ENCODE measurements at places on chromosomes 1 and 21.

DNA sequence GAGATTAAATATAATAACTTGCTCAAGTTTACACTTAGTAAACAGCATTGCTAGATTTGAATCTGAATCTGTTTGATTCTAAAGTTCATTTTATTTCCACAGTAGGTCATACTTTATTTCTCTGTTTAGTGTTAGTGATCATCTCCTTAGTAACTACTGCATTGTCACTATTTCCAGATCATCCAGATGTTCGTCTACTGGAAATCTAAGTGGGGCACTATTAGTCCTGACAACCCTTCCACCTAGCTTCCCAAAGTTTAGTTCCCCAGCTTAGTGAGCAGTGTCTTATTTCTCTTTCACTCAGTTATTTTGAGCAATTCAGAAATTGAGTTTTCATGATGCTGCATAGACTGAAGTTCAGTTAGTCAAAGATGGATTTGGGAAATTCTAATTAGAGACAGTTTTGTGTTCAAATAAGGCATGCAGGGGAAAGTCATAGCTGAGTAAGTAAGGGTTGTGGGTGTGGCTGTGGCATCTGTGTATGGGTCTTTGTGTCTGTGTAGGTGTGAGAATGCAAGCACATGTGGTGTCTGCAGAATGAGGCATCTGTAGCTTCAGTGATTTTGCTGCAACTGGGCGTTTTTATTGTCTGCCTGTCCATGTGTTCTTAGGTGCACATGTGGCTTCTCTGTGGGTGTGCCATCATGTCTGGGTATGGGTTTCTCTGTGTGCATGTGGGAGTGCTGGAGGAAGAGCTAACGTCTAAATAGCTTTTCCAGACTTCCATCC, 107.3 kb downstream of the NTMT2 start:
- H3K4me3 ChIP-seq = no peak overlapping the region
- H3K4me1 ChIP-seq = no peaks in the 10 kb centered on the region
- H3K27me3 ChIP-seq = peaks cover 4% of the 10 kb centered on the region
- peaks cover 8% of the 10 kb centered on the region for H3K36me3 ChIP-seq
- no peak for DNase-seq
- H3K27ac ChIP-seq = no peak overlapping the region

- no peaks in the 10 kb centered on the region for H3K4me1 ChIP-seq
- peaks cover 3% of the 10 kb centered on the region for H3K36me3 ChIP-seq
- no peak overlapping the region for H3K4me3 ChIP-seq
- DNase-seq = no peak
Measured at GRCh38 chr1:215731699-215732098, 164.6 kb downstream of the KCTD3 start.

GRCh38 chr1:232590744-232591082, 39.2 kb downstream of the SIPA1L2 start:
- peak overlapping the region; percentile 96 for H3K27ac ChIP-seq
- H3K4me3 ChIP-seq = no peak overlapping the region
- DNase-seq = no peak
- H3K4me1 ChIP-seq = peaks cover 88% of the 10 kb centered on the region
- H3K36me3 ChIP-seq = peaks cover 27% of the 10 kb centered on the region
- peaks cover 17% of the 10 kb centered on the region for H3K27me3 ChIP-seq

GRCh38 chr1:207935166-207935583, 24.2 kb upstream of the CD34 start:
- H3K27ac ChIP-seq = no peak overlapping the region
- H3K27me3 ChIP-seq = no peaks in the 10 kb centered on the region
- H3K36me3 ChIP-seq = peaks cover 4% of the 10 kb centered on the region
- H3K4me1 ChIP-seq = peaks cover 17% of the 10 kb centered on the region
- no peak for DNase-seq
- H3K4me3 ChIP-seq = no peak overlapping the region

DNA sequence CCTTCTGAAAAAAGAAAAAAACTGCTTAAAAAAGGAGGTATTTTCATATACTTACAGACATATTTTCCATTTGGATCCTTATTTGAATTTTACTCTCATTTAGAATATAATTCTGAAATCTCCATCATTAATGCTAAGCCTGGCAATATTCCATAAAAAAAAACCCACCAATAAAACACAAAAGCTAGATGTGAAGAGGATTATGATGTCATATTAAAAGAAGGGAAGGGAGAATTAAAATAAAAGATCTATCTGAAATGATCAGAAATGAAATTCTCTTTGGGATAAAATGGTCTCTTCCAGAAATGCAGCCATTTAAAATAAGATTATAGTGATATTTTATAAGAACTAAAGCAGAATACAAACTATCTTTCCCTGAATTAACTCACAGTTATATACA, 206.7 kb upstream of the CAMK1G start:
- H3K36me3 ChIP-seq = no peaks in the 10 kb centered on the region
- H3K27me3 ChIP-seq = no peaks in the 10 kb centered on the region
- H3K4me1 ChIP-seq = peaks cover 17% of the 10 kb centered on the region
- DNase-seq = no peak
- H3K27ac ChIP-seq = no peak overlapping the region
- no peak overlapping the region for H3K4me3 ChIP-seq

- no peak for DNase-seq
- H3K27me3 ChIP-seq = no peaks in the 10 kb centered on the region
- H3K36me3 ChIP-seq = no peaks in the 10 kb centered on the region
Measured at GRCh38 chr1:101437800-101438199, 201.0 kb downstream of the S1PR1 start.

DNA sequence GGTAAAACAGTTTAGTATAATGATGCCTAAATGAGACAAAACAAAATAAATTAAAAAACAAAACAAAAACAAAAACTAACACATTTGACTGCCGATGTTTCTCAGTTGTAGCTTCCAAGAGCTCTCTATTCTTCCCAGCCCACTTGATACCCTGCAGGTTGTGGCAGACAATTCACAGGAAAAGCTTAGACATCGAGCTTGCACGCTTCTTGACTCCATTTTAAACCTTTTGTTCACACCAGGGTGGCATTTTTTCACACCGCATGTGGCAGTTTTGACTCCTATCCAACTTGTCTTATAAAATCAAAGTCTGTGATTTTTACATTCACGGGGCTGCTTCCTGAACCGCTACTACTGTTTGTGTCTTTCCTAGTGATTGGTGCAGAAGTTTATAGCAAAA, 575.9 kb downstream of the USP25 start:
- H3K4me1 ChIP-seq = peaks cover 5% of the 10 kb centered on the region
- H3K27ac ChIP-seq = no peak overlapping the region
- DNase-seq = no peak
- H3K4me3 ChIP-seq = no peak overlapping the region
- no peaks in the 10 kb centered on the region for H3K27me3 ChIP-seq

DNA sequence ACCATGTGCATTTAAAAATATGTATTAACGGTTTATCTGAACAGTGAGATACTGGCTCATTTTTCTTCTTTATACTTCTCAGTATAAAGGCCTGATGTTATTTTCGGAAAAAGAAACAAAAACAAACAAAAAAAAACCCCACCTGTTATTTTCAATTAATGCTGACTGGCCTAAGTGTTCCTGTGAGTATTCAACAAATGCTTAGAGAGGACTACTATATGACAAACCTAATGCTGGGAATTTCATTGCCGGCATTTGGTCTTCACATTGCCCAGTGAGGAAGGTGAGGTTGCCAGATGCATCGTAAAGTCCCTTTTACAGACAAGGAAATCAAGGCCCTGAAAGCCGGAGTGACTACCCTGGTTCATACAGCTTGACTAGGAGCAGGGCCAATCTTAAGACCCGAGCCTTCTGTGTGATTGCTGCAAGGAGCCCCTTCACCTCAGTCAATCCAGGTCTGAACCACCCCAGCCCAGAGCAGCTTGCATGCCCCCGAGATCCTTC, 599 bp downstream of the MRPL24 start:
- peaks cover 3% of the 10 kb centered on the region for H3K27me3 ChIP-seq
- peak overlapping the region; percentile 97 for H3K4me3 ChIP-seq
- H3K36me3 ChIP-seq = peaks cover 25% of the 10 kb centered on the region
- no peak for DNase-seq
- H3K4me1 ChIP-seq = peaks cover 17% of the 10 kb centered on the region

DNA sequence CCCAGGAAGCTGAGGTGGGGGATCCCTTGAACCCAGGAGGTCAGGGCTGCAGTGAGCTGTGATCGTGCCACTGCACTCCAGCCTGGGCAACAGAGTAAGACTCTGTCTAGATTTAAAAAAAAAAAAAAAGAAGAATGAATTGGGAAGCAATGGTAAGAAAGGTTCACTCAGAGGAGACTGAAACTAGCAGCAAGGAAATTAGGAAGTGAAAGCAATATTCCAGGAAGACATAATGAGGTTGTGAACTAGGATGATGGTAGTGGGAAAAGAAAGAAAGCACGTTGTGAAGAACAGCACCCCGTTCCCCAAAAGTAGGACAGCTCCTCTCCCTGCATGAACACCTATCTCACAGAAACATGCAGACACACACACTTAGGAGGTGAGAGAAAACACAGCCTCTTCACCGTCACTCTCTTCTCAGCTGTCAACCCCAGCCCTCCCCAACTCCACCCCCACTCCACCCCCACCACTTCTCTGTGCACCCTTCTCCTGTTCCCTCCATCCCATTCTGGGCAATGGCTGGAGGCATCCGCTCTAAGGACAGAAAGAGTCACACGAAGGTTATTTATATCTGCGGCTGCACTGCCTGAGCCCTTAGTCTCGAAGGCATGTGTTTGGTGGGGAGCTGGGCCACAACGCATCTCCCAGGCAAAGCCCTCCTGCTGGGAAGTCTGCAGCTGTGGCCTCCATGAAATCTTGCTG, 101.8 kb upstream of the LPGAT1 start:
- H3K36me3 ChIP-seq = no peaks in the 10 kb centered on the region
- H3K4me1 ChIP-seq = peaks cover 20% of the 10 kb centered on the region
- DNase-seq = no peak
- peak overlapping the region; percentile 4 for H3K4me3 ChIP-seq
- no peaks in the 10 kb centered on the region for H3K27me3 ChIP-seq

DNA sequence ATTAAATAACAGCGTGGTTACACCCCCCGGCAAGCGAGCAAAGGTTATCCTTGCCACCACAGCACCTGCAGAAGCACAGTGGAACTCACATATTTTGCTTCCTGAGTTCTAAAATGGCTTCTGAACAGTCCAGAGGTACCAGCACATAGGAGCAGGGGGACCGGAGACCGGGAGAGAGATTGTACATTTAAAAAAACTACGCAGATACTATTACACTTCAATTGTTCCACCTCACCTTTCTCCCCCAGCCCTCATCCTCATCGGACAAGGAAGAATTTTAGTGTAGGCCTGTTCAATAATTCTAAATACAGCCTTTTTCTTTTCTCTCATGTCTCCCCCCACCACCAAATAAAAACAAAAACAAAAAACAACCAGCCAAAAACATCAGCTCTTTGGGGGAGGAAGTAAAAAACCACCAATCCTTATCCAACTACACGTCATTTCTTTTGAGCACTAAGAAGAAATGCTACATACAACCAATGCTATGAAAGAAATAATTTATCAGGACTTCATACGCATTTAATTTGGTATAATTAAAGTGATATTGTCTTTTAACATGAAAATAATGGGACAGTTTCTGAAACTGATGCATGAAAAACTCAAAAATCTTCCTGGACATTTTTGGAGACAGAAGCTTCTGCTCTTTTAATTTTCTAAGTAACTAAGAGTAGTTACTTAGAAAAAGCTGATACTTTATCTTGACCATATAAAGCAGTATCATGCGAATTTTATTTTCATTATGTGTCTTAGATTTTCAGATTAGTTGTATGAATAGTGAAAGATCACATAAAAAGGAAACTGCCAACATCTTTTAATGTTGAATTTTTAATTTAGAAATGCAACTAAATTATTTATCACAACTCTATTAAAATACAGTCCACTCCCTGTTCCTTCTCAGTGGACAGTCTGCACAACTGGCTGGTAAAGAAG, 9.1 kb downstream of the CDKN2C start:
- peaks cover 12% of the 10 kb centered on the region for H3K4me1 ChIP-seq
- H3K27me3 ChIP-seq = peaks cover 20% of the 10 kb centered on the region

- H3K4me1 ChIP-seq = no peaks in the 10 kb centered on the region
- no peak overlapping the region for H3K4me3 ChIP-seq
- peaks cover 6% of the 10 kb centered on the region for H3K27me3 ChIP-seq
- H3K27ac ChIP-seq = no peak overlapping the region
- H3K36me3 ChIP-seq = no peaks in the 10 kb centered on the region
- DNase-seq = no peak
Measured at GRCh38 chr1:7509598-7509997, 261.5 kb upstream of the VAMP3 start.

DNA sequence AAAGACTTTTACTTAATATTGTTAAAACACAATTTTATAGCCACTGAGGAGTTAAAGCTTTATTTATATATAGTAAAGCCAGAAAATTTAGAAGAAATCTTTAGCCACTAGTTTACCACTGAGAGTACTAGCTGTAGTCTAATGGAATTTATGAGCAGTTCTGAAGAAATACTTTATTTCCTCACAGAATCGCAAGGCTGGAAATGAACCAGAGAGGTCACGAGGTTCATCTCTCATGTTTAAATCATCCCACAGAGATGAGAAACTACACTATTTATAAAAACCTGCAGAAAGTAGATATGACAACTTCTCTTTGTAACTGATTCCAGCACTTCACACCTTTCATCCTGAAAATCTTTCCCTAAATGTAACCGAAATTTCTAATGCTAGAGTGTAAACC, 26.0 kb downstream of the ADGRL4 start:
- no peak overlapping the region for H3K27ac ChIP-seq
- no peak for DNase-seq
- H3K4me3 ChIP-seq = no peak overlapping the region
- no peaks in the 10 kb centered on the region for H3K27me3 ChIP-seq
- H3K4me1 ChIP-seq = peaks cover 7% of the 10 kb centered on the region

DNA sequence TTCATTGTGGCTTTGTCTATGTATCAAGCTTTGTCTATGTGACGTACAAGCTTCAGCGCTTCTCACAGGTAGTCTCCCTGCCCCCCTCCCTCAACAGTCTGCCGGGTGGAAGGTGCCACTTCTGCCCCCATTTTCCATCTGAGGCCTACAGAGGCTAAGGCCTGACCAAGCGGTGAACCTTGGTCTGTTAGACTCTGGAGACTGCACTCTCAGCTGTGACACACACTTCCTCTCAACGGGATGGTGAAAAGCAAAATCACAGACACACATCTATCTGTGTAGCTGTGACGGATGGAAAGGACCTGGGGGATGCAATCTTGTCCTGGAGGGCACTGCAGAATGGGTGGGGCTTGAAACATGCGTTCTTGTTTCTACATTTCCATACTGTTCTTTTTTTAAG, 152.9 kb upstream of the EDN2 start:
- DNase-seq = no peak
- no peaks in the 10 kb centered on the region for H3K4me1 ChIP-seq
- H3K27ac ChIP-seq = no peak overlapping the region
- no peaks in the 10 kb centered on the region for H3K36me3 ChIP-seq

GRCh38 chr21:42424914-42425541, 21.3 kb downstream of the UBASH3A start:
- peaks cover 16% of the 10 kb centered on the region for H3K4me1 ChIP-seq
- no peaks in the 10 kb centered on the region for H3K36me3 ChIP-seq
- no peak overlapping the region for H3K4me3 ChIP-seq
- H3K27me3 ChIP-seq = peaks cover 10% of the 10 kb centered on the region
- no peak overlapping the region for H3K27ac ChIP-seq
- DNase-seq = no peak

DNA sequence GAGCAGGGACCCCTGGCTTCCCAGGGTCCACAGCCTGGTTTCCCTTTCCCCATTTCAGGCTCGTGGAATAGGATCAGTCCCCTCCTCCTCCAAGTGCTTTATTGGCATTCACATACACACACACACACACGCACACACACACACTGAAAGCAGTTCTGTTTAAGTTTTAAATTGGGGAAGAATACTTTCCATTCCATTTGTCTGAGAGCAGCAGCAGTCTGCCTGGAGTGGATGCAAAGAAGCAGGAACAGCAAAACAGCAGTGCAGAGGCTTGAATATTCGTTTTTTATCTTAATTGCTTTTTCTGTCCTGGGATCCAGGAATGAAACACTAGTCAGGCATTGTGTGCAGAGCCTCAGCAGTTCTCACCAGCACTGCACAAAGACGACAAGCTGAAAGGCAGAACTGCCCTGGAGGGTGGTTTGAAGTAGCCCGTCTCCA, 7.1 kb downstream of the CYB561D1 start:
- peaks cover 2% of the 10 kb centered on the region for H3K4me1 ChIP-seq
- no peak overlapping the region for H3K27ac ChIP-seq
- no peak for DNase-seq
- peaks cover 2% of the 10 kb centered on the region for H3K27me3 ChIP-seq
- H3K36me3 ChIP-seq = peaks cover 13% of the 10 kb centered on the region
